Stomach (tissue), 19 donors: ENCODE measurements at places on chromosomes 4 and X. TPM values are rescaled to one million over a fixed set of nuclear protein-coding genes. Genes with fewer than 3 reads are reported as not detected.

DRP2 gene
- 1.2 TPM for total RNA-seq

DNA sequence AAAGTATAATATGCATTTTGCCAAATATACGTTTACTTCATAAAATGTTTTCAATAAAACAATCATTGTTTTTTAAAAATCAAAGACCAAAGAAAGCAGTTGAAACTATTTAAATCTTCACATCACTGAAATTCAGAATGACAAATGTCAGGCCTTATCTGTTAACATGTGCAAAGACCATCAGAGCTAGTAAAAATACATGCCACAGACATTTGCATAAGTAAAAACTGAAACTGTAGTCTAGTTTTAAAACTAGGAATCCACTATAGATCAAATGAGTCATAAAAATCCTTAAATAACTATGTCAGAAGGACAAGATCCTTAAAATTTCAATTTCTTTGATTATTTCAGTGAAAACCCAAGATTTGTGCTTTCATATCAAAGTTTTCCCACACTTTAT lies 24.8 kb downstream of the KLHL15 start:
- DNase-seq, result no peak

GRCh38 chrX:47662144-47662657 lies 3.2 kb upstream of the UXT start:
- no peak for DNase-seq

GRCh38 chrX:45748369-45748774 lies 547.7 kb upstream of the DIPK2B start:
- DNase-seq, result no peak

GRCh38 chr4:41939016-41939626 lies 3.9 kb downstream of the TMEM33 start:
- no peak for DNase-seq
